ENCODE measurements at places on chromosomes 16 and 17.

GRCh38 chr16:30482366-30482765 is 9.8 kb downstream of the ITGAL start:
- DNase-seq: no peak

- no peak for DNase-seq
Measured at GRCh38 chr17:15913826-15914225, 31.1 kb upstream of the ADORA2B start.

- no peak for DNase-seq
Measured at GRCh38 chr16:17776888-17777287, 306.1 kb upstream of the XYLT1 start.

GRCh38 chr16:66365651-66366050 is 840 bp upstream of the CDH5 start:
- no peak for DNase-seq

GRCh38 chr16:79463841-79464240 is 136.7 kb downstream of the MAF start:
- no peak for DNase-seq

- no peak for DNase-seq
Measured at GRCh38 chr16:20874088-20874581, 26.0 kb downstream of the DCUN1D3 start.

DNA sequence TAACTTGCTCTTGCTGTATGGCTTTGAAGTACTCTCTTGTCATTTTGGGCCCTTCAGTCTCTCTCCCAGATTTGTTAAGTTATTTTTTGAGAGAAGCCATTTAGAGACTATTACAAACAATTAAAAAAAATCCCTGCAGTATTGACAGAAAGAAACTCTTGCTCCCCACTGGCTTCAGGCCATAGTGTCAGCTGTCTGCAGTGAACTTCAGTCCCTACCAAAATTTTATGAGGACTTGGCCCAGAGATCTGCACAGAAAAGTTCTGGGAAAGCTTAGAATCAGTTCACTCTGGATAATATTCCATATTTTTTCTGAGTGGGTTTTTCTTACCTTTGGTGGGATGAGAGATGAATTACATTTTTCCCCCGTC is 30.9 kb upstream of the SUPT4H1 start:
- DNase-seq: no peak

- DNase-seq: no peak
Measured at GRCh38 chr17:39965017-39965699, 2.4 kb downstream of the GSDMA start.

DNA sequence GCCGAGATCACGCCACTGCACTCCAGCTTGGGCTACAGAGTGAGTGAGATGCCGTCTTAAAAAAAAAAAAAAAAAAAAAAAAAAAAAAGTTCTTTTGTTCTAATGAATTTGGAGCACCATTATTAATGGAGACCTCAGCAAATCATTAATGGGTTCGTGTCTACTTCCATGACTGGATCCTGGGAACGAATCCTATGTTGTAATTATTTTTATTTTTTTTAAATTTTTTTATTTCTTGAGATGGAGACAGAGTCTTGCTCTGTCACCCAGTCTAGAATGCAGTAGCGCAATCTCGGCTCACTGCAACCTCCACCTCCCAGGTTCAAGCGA is 30.7 kb downstream of the SPOP start:
- no peak for DNase-seq

GRCh38 chr17:72125226-72125651 is 4.4 kb downstream of the SOX9 start:
- no peak for DNase-seq

GRCh38 chr16:65274566-65274965 is 152.7 kb upstream of the CDH11 start:
- no peak for DNase-seq

- DNase-seq: no peak
Measured at GRCh38 chr17:38710985-38711384, 5.9 kb downstream of the MLLT6 start.

GRCh38 chr17:12673788-12674187 is 8.1 kb downstream of the MYOCD start:
- DNase-seq: no peak

- DNase-seq: no peak
Measured at GRCh38 chr17:40124279-40125141, 2.7 kb downstream of the MSL1 start.

DNA sequence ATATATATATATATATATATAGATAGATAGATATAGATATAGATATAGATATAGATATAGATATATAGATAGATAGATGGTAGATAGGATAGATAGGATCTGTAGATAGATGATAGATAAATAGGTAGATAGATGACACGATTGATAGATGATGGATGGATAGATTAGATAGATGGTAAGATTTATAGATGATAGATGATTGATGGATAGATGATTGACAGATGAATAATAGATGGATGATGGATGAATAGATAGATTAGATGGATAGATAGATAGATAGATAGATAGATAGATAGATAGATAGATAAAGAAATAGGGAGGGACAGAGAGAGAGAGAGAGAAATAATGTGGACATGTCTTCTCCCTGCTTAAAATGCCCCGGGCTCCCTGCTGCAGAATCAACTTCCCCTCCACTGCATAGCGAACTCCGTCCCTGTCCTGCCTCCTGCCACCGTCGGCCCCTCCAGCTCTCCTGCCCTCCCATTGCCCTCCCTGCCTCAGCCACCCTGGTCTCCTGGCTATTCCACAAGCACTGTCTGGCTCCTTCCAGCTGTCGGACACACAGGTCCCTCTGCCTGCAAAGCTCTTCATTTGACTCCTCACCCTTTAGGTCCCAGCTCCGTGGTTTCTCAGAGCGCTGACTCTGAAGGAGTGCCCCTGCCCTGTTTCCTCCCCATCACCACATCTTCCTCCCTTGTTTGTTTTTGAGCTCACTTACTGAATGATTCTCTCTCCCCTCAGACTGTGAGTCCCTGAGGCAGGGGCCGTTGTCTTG is 254.0 kb downstream of the KATNIP start:
- DNase-seq: no peak

GRCh38 chr17:82930924-82931698 is 91.3 kb upstream of the ZNF750 start:
- DNase-seq: no peak

GRCh38 chr17:37604556-37604955 is 4.7 kb downstream of the SYNRG start:
- no peak for DNase-seq

DNA sequence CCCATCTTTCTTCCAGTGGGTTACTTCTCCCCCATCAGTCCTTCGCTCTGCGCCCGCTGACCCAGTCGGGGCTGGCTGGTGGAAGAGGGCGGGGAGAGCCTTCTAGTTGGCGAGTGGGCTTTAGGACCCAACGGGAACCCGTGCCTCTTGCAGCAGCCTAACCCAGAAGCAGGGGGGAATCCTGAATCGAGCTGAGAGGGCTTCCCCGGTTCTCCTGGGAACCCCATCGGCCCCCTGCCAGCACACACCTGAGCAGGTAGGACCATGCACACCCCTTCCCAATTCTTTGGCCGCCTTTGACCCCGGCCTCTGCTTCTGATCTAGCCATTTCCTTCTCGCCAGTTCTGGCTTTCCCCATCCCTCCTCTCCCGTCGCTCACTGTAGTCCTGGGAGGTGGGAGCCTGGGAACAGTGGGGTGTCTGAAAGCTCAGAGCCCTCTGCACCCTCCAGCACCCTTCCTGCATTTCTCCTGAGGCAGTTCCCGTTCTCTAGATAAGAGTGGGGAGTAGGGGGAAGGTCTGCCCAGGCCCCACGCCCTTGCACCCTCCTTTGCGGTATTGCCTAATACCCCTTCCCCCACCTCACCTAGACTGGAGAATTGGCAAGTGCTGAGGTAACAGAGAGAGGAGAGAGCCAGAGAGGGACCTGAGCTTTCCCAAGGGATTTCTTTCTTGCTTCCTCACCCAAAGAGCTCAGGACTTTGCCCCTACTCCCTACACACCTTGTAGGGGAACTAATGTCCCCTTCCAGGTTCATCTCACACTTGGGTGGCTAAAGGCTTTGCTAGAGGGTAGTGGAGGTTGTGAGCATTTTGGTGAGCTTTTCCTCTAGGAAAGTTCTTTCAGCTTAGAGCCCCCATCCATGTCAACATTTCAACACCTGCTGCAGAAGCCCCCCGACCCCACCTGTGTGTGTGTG is at the start of gene RARA:
Gene RARA (plus strand): TSS at position 150 of the 918 bp plus-strand sequence. CDS start 22,039 bp downstream, outside the sequence.
- no peak for DNase-seq

DNA sequence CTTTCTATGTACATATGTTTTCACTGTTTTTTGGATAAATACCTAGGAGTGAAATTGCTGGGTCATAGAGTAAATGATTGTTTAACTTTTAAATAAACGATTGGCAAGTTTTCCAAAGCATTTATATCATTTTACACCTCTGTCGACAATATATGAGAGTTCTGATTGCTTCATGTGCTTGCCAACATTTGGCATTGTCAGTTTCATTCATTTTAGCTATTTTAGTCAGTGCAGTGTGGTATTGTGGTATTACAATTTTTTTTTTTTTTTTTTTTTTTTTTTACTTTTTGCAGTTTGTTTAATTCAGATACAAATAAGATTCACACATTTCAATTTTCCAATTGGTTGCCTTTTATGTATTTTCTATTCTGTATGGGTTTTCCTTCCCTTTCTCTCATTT is 26.0 kb downstream of the TADA2A start:
- DNase-seq: no peak

DNA sequence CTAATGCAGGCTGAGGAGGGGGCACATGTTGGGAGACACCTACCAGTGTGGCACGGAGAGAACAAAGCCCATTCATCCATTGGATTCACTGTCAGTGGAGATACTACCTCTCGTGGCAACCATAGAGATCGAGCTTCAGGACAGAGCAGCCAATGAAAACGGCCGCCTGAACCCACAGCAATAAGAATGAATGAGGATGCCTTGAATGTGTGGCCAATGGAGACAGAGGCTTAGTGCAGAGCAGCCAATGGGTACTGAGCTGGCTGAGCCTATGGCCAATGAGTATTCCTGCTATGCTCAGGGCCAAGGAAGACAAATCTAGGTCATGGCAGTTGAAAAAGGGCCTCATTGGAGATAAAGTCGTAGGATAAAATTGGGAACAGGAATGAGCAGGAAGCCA is 10.9 kb downstream of the ARHGEF15 start:
- DNase-seq: no peak

DNA sequence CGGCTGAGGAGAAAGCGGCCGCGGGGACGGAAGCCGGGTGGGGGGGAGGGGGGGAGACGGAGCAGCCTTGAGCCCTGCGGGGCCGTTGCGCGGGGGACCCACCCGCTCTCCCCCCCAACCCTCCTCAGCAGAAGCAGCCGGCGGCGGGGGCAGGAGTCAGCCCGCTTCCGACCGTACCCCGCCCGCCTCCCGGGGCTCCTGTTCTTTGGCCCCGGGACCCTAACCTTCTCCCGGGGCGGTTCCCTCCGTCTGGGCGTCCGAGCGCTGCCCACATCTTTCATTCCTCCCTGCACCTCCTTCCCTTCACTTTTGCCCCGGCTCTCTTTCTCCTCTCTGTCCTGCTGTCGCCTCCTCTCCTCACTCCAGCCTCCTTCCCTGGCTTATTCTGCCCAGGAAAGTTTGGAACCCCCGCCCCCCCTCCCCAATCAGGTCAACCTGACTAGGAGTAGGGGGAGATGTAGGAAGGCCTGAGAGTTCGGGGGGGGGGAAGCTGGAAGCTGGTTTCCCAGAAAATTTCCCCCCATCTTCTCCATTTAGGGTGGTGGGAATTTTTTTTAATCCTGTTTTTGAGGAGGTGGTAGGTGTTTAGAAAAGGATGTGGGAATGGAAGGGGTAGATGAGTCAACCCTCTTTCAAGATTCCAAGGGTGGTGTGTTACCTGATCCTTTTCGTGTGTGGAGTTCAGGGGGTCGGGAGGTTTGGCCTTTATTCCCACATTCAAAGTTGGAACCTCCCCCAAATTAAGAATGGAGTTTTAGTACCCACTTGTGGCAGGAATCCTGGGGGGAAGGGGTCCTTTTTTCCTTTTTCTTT is 427 bp upstream of the NLK start:
- DNase-seq: no peak

DNA sequence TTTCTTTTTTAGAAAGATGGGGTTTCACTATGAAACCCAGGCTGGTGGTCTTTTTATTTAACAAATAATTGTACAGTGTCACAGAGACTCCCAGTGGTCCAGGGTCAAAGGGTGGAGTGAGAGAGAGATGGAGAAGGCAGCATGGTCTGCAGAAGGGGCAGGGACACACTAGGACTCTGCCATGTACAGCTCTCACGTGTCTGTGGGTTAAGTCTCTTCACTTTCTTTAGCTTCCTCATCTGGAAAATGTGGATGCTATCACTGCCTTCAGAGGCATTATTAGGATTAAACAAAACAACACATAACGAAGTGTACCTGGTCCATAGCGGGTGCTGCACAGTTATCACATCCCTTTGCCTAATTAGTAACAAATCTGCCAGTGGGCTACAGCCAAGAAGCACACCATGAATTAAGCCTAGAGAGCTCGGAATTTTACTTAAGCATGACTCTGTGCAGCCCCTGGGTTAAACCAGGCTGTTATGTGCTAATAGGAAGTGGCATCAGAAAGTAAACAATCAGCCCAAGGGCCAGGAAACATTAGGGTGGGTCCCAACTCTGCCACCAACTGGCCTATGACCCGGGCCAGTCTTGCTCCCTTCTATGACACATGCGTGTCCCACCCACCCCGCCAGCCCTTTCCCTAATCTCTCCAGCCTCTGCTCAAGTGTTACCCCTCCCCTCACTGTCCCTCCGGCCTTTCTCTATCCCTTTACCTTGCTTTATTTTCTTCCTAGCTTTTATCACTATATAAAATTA is 13.9 kb downstream of the TOP3A start:
- no peak for DNase-seq

DNA sequence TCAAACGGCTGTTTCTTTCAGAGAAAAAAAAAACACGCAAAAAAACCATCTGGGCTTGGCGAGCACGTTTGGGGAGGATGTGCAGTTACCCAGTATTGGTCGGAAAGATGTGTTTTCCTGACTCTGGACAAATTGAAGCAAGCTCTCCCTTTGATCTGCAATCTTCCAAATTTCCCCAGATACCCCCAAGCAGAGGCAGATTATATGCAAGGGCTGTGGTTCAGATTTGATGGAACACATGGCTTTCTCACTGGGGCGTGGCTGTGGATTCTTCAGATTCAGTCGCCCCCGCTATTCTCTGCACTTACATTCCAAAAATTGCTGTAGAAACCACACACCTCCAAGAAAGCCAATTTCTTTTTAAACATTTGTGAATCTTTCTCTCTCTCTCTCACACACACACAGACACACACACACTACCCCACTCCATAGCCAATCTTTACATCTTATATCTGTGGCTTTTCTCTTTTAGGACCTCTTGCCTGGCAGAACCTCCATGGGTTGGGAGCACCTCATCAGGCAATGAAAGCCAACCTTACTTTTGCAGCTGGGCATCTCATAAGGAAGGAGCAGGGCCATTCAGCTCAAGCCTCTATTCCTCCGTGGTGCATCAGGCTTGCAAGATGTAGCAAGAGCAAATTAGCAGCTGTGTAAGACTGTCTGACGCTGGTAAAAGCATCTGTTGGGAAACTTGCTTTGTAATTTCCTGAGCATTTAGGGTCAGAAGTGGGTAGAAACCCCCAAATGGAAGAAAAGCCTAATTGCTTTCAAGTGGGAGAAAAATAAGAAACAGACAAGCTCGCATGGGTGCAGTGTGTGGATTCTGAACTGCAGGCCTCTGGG is 103.9 kb upstream of the FAM20A start:
- DNase-seq: no peak

GRCh38 chr17:50317121-50317520 is 28.8 kb upstream of the XYLT2 start:
- DNase-seq: no peak

All from stimulated activated CD4-positive, alpha-beta T cell treated with anti-CD3 and anti-CD28 coated beads, Interleukin-15, amount 100 ng/mL, for 48 hours (primary cell).